Memory B cell (primary cell): ENCODE measurements at places on chromosomes 3 and 15.

DNA sequence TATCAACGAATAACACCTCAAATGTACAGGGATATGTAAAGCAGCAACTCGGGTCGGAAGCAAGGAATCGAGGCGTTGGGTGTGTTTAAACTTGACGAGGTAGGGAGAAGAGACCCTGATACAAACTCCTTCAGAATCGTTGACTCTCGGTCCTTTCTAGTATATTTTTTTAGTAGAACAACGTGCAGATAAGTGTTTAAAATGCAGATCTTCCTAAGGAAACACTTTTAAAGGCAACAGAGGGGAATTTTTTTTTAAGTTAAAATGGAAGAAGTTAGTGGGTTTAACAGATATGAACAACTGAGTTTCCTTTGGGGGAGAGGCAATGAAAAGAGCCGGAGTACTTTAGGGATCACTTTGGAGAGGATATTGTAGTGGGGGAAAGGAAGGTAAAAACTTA is 1.1 kb upstream of the KPNA4 start:
- H3K27me3 ChIP-seq, result no peaks in the 10 kb centered on the region
- H3K36me3 ChIP-seq, result peaks cover 12% of the 10 kb centered on the region
- H3K27ac ChIP-seq, result peak overlapping the region; percentile 94
- DNase-seq, result no peak
- H3K4me1 ChIP-seq, result peaks cover 39% of the 10 kb centered on the region
- H3K4me3 ChIP-seq, result peak overlapping the region; percentile 42

DNA sequence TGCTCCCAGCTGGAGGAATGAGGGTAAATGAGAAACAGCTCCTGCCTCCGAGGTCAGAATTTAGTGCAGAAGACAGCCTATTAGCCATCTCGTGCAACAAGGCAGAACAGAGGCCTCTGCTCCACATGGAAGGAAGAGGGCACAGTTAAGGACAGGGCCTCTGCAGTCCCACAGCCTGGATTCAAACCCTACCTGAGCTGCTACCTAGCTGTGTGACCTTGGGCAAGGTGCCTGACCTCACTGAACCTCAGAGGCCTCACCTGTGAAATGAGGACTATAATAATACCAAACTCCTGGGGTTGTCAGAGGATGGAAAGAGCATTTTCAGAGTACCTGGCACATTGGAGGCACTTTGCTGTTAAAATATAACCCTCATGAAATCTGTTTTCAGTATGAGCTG is 285.7 kb upstream of the CTNNB1 start:
- H3K27ac ChIP-seq, result no peak overlapping the region
- H3K4me1 ChIP-seq, result no peaks in the 10 kb centered on the region
- H3K36me3 ChIP-seq, result peaks cover 2% of the 10 kb centered on the region
- DNase-seq, result no peak
- no peak overlapping the region for H3K4me3 ChIP-seq

- DNase-seq, result no peak
- H3K27ac ChIP-seq, result no peak overlapping the region
- H3K36me3 ChIP-seq, result no peaks in the 10 kb centered on the region
- no peaks in the 10 kb centered on the region for H3K27me3 ChIP-seq
- H3K4me3 ChIP-seq, result no peak overlapping the region
These were observed 669.1 kb downstream of the CADM2 start for GRCh38 chr3:85627932-85628331.

- H3K36me3 ChIP-seq, result peaks cover 4% of the 10 kb centered on the region
- H3K27ac ChIP-seq, result peak overlapping the region; percentile 29
- no peaks in the 10 kb centered on the region for H3K27me3 ChIP-seq
- no peak for DNase-seq
- H3K4me3 ChIP-seq, result no peak overlapping the region
These were observed 2.8 kb upstream of the C15orf40 start for GRCh38 chr15:83014205-83014653.

DNA sequence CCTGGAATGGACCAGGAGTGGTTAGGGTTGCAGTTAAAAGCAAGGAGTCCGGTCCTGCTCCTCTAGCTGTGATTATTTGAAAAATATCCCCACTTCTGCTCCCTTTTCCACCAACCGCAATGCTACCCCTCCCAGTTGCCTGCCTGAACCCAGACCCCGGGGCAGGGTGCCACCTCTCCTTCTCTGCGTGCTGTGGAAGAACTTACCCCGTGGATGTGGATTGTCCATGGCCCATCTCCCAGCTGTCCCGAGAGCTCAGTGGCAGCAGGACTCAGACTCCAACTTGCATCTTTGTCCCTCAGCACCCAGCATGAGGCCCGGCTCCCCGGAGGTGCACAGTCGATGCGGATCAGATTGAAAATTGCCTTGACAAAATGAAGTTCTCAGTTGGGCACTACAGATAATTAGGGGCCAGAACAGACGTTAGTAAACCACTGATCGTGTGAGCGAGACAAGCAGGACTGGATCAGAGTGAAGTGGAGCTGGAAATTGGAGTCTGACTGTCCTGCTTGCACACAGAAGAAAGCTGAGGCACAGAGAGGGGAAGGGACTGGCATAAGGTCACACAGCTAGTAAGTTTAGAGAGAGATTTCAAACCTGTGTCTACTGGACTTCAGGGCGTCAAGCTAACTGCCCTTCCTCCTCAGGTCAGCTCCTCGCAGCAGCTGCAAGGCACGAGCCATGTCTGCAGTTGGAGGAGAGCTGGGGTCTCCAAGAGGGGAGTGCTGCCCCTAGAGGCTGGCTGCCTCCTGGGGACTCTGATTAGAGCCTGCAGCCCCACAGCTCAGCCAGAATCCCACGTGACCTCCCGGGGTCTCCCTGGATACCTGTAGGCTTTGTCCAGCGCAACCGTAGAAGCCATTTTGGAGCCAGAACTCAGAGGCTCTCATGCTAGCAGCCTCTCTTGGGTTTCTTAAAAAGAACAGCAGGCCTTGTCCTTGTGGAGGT is 14.7 kb downstream of the SLC6A1 start:
- H3K27me3 ChIP-seq, result peaks cover 8% of the 10 kb centered on the region
- H3K4me1 ChIP-seq, result peaks cover 3% of the 10 kb centered on the region
- DNase-seq, result no peak
- no peak overlapping the region for H3K4me3 ChIP-seq
- no peaks in the 10 kb centered on the region for H3K36me3 ChIP-seq

DNA sequence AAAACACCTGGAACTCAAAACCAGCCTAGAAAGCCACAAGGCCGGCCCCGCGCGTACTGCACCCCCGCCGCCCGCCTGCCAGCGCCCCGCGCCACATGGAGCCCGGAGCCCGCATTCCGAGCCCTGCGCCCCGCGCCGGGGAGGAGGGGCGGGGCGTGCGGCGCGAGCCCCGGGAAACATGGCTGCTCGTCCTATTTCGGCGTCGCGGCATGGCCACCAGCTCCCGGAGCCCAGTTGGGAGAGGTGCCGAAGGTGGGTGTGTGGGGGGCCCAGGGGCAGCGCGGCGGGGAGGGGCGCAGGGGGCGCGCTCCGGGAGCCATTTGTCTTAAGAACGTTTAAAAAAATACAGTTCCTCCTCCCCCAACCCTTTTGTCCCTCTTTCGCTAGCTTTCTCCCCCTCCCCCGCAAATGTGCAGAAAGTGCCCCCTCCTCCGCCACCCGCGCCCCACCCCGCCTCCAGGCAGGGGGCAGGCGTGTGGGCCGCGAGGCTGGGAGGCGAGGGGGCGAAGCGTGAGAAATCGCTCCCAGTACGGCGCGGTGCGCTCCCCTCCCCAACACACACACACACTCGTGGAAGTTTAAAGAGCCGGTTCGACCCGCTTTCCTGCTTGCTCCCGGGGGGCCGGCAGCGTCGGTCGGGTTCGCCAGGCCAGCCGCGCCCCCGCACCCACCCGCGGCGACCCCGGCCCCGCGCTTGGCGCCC is 2.5 kb downstream of the ANP32A start:
- peak overlapping the region; percentile 94 for H3K27ac ChIP-seq
- H3K4me3 ChIP-seq, result peak overlapping the region; percentile 100
- peak; percentile 62 for DNase-seq
- H3K36me3 ChIP-seq, result peaks cover 1% of the 10 kb centered on the region
- H3K4me1 ChIP-seq, result peaks cover 34% of the 10 kb centered on the region

GRCh38 chr3:152278756-152279427 is 10.2 kb downstream of the MBNL1 start:
- peaks cover 56% of the 10 kb centered on the region for H3K4me1 ChIP-seq
- H3K27me3 ChIP-seq, result no peaks in the 10 kb centered on the region
